ENCODE measurements at places on chromosomes 11 and 22. TPM values are rescaled to one million over a fixed set of nuclear protein-coding genes. Genes with fewer than 3 reads are reported as not detected.

GRCh38 chr11:122399375-122399774 is 256.1 kb upstream of the UBASH3B start:
- no peak for DNase-seq
- no peak overlapping the region for H3K4me3 ChIP-seq
- H3K36me3 ChIP-seq: no peaks in the 10 kb centered on the region
- no peaks in the 10 kb centered on the region for H3K4me1 ChIP-seq

DNA sequence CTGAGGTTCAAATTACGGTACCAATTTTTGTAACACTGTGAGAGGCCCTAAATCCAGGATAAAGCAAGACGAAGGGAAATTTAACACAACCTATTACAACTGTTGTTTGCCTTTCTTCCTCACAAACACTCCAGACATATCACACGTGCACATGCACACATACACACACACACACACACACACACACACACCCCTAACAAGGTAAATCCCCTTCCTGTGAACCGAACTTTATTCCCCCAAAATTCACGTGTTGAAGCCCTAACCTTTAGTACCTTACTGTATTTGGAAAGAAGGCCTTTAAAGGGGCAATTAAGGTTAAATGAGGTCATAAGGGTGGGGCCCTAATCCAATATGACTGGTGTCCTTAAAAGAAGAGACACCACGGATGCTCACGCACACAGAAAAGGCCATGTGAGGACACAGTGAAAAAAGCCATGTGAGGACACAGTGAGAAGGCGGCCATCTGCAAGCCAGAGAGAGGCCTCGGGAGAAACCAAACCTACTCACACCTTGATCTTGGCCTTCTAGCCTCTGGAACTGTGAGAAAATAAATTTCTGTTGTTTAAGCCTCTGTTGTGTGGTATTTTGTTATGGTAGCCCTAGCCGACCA is 1.8 kb downstream of the SERGEF start:
- H3K27ac ChIP-seq: no peak overlapping the region
- no peaks in the 10 kb centered on the region for H3K27me3 ChIP-seq
- DNase-seq: no peak
- H3K4me3 ChIP-seq: no peak overlapping the region
- peaks cover 27% of the 10 kb centered on the region for H3K4me1 ChIP-seq

The PHOX2A gene
- not detected for total RNA-seq

DNA sequence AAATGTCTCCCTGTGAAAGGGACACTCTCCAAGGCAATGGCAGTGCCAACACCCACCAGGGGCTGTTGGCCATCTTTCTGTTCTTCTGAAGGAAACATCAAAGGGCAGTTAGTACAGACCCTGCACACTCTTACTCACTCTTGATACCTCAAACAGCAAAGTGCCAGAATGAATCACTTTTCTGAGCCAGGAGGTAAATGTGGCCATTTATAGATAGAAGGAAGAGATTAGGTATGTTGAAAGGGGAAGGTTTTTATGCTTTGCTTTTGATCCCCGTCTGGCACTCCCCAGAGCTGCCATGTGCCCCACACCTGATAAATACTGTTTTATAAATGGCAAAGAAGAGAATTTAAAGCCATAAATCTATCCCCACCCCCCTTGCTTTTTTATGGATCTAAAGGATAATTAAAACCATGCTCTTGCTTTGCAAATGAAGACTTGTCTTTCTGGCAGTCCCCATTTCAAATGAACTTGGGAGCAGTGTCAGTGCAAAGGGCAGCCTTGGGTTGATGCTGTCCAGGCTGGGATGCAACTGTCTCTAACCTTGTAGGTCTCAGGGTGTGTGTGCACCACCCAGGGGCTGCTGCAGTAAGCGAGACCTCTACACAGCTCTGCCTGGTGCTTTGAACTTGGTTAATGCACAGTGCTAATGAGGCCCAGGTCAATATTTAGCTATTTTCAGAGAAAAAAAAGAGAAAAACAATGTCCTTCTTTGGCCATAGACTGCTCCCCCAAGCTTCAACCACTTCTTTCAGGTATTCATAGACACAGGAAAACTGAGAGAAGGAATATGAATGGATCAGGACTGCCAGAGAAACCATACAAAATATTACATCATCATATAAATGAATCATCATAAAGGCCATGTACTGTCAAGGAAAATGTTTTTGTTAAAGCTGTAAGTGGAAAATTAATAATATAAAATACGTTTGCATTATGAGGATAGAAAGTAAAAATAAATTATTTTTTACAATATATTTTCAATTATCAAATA is 207.5 kb downstream of the ETS1 start:
- H3K36me3 ChIP-seq: peaks cover 20% of the 10 kb centered on the region

DNA sequence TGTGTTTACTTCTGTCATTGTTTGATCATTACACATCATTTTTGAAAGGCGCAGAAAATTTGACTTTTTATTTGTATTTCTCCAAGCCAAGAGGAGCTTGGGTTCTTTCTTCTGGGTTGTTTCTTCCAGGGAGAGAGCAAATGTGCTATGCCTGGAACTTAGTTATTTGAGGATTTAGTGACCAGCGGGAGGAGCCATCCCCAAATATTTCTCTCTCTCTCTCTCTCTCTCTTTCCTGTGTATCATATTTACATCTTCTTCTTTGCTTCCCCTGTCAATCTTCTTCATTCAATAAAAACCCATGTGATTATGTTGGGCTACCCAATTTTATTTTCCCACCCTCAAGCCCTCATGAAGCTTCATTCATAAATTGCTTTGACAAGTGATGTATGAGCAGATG is 534.5 kb downstream of the LRRC4C start:
- H3K27me3 ChIP-seq: no peaks in the 10 kb centered on the region
- no peaks in the 10 kb centered on the region for H3K36me3 ChIP-seq
- DNase-seq: no peak
- H3K4me1 ChIP-seq: no peaks in the 10 kb centered on the region
- no peak overlapping the region for H3K27ac ChIP-seq

- peaks cover 42% of the 10 kb centered on the region for H3K4me1 ChIP-seq
- peaks cover 1% of the 10 kb centered on the region for H3K36me3 ChIP-seq
- no peak for DNase-seq
These were observed 23.3 kb downstream of the ZBTB16 start for GRCh38 chr11:114082767-114083181.
